Non-pigmented ciliary epithelial cell (primary cell): ENCODE measurements at places on chromosomes 2 and 18.

DNA sequence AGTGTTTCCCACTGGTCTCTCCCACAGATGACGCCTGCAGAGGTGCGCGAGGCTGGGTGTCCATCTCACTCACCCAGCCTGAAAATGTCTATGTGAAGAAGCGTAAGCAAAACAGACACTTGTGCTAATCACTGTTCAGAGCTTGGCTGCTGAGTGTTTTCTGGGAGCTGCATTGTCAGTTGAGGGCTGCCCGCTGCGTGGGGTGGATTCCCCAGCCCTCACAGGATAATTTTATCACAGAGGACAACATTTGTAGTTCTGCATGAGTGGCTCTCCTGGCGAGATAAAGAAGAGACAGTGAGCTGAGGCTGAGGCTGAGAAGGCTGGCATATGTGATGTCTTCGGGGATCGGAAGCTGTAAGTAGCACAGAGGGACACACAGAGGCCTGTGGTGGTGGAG is 16.2 kb upstream of the CAPN13 start:
- no peak for DNase-seq

GRCh38 chr2:5343785-5344335 is 348.3 kb upstream of the SOX11 start:
- DNase-seq: no peak

GRCh38 chr2:162370931-162371330 is 27.0 kb downstream of the GCA start:
- no peak for DNase-seq

GRCh38 chr2:239671916-239672849 is 271.4 kb upstream of the HDAC4 start:
- no peak for DNase-seq

GRCh38 chr2:1662606-1663180 is 81.6 kb downstream of the PXDN start:
- no peak for DNase-seq

DNA sequence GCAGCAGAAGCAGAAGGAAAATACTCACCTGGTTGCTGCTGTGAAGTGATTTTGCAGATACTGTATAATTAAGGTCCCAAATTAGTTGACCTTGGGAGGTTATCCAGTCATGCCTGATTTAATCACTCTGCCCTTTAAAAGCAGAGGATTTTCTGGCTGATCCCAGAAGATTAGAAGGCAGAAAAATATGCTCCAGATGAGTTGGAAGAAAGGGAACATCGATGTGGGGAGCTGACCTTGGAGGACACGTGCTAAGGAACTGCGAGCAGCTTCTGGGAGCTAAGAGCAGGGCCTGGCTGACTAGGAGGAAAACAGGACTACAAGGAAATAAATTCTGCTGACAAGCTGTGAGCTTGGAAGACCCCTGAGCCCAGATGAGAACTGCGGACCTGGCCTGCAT is 13.3 kb upstream of the DYM start:
- DNase-seq: no peak
